Activated CD4-positive, alpha-beta T cell treated with anti-CD3 and anti-CD28 coated beads, Interleukin-2, amount 50 U/mL, for 48 hours (primary cell): ENCODE measurements at places on chromosomes 2 and 18.

- DNase-seq, result no peak
Observed at GRCh38 chr18:76234676-76235060, 260.4 kb downstream of the ZNF516 start.

DNA sequence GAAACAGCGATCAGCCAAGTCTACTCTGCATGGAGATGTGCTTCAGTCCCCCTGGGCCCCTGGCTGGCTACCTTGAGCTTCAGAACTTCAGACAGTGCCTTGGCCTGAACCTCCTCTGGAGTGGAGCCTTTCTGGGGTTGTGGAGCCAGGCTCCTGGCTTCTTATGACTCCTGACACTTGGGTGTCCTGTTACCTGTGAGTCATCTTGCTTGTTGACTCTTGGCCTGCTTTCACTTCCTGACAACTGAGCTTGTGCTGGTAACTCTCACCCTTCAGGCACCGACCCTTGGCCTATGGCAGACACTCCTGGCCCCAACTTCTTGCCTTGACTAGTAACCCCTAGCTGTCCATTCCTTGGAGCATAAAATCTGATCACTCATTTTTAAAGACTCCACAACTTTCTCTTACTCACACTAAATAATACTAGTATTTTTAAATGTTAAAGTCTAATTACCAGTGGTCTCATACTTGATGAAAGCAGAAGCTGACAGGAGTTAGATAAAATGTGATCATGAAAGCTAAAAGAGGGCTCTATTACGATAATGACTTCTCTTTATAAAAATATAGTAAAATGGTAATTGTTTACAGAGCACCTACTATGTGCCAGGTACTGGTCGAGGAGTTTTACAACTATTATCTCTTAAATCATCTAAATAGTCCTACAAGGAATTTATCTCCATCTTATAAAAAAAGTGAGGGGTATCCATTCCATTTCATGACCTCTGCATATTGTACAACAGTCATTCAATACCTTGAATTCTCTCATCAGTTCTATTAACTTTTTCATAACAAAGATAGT lies 46.3 kb upstream of the VIT start:
- no peak for DNase-seq

DNA sequence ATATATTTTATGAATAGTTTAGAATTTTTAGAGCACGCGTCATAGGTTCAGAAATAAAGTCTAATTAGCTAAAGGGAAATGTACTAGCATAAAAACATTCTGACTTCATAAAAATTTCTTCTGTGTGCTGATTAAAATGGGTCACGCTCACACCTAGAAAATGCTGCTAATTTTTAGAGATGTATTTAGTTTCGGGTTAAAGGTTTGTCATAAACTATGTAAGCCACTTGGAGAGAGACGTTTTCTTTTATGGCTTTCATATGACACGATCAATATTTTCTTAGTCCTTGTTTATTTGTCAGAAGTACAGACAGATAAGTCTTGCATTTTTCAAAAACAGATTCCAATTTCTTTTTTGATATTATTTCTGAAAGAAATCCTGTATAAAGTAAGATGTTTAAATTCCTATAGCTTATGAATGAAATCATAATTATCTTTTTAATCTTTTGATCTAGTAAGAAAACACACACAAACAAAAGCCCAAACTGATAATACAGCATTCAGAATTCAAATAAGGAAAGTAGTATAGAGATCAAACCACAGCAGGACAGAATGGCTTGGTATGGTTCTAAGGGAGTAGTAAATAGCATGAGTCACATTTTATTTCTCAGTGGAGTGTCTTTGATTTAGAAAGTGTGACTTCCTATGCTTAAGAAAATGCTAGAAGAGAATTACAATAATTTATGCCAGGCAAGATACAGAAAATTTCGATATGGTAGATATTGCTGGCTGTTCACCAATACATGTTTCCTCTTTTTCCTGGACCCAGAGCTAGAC lies 236.6 kb downstream of the GPD2 start:
- no peak for DNase-seq

DNA sequence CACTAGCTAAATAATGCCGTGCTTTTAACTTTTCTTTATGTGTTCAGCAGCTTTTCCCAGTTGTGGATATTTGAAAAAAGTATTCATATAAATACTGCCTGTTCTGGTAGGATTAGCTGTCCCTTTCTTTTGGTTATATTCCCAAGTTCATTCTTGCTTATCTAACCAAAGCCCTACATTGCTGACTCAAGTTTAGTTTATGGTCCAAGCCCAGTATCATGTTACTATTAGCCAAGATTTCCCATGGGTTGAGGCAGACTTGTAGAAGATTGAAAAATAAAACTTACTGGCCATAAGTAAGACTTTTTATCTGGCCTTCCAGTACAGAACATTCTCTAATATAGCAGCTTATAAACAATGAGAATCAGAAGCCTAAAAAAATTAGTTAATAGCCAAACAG lies 49.7 kb upstream of the NFE2L2 start:
- DNase-seq, result no peak

GRCh38 chr2:109349503-109350465 lies 220.8 kb downstream of the SH3RF3 start:
- DNase-seq, result no peak

DNA sequence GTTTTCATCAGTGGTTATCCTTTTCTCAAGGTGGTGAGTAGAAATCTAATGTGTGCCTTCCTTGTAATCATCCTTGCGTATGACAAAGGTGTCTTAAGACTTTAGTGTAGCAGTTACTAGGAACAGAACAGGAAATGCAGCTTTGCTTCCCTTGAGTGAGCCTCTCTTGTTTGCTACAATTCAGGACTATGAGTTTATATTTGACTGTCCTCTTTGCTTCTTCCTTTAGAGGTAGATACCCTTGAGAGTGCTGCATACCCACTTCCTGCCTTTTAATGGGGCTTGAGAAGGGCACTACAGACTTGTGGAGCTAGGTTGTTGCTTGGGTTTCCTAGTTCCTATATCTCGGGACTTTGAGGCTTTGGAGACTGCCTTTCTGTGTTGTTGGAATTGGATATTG lies 3.8 kb downstream of the KCNJ13 start:
- no peak for DNase-seq

GRCh38 chr2:201425952-201426351 lies 25.3 kb downstream of the TRAK2 start:
- no peak for DNase-seq
